ENCODE measurements at places on chromosomes 16 and 17. TPM values are rescaled to one million over a fixed set of nuclear protein-coding genes. Genes with fewer than 3 reads are reported as not detected.

The CACNG4 gene
- not detected for total RNA-seq

DNA sequence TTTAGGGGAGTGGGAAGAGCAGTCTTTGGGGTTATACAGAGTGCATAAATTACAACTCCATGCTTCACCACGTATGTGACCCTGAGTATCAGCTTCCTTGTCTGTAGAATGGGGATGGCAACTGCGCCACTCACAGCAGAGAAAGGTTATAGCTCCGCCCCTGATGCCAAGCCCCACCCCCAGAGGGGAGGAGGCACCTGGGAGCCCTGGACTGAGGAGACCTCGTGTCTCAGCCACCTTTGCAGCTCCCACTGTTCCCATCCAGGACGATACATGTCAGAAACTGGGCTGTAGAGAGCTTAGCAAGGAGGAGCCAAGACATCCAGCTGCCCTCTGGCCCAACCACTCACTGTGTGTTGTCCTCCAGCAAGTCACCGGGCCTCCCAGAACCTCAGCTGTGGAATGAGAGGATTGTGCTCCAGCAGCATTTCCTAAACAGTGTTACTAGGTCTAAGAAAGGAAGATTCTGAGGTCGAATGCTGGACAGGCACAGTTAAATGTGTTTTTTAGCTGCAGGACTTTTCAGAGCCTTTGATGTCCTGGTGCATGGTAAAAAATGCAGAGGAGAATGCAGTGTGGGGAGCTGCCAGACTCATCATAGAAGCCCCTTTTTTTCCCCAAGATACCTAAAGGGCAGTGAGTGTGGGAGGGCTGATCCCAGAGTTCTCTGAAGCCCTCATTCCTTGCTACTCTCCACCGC lies 49.4 kb downstream of the BEAN1 start:
- no peak overlapping the region for H3K27ac ChIP-seq
- DNase-seq, result peak; percentile 86
- H3K36me3 ChIP-seq, result no peaks in the 10 kb centered on the region
- no peak overlapping the region for H3K4me3 ChIP-seq

DNA sequence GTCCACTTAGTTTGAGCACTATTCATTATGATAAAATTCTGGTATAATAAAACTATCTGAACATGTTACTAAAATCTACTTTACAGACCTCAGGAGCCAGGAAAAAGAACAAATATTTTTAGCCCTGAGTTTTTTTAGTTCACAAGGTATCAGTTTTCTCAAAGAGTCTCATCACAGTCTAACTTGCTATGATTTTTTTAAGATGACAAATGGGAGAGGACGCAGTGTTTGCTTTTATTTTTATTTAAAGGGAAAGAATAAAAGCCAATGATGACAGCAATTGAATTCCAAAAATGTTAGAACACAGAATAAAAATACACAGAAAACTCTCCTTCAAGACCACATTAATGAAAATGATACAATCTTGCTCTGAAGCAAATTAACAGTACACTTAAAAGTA lies 7.4 kb downstream of the MED13 start:
- peaks cover 49% of the 10 kb centered on the region for H3K36me3 ChIP-seq
- peaks cover 19% of the 10 kb centered on the region for H3K4me1 ChIP-seq
- no peak overlapping the region for H3K4me3 ChIP-seq
- DNase-seq, result no peak
- no peak overlapping the region for H3K27ac ChIP-seq

DNA sequence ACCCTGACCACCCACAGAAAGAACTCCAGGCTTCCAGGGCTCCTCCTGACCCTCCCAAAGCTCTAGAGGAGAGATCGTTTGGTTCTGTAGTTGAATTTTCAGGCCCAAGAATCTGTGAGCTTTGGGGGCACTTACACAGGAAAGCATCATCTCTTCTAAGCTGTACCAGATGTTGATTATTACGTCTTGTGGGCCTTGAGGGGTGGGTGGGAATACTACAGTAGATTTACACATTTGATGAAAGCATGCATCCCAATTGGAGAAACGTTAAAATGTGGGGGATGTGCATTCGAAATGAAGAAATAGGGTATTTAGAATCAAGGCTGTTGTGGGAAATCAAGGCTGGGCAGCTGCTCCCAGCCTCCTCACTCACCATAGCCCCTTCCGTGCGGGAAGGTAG lies 61.9 kb downstream of the MGAT5B start:
- H3K4me3 ChIP-seq, result no peak overlapping the region
- H3K4me1 ChIP-seq, result no peaks in the 10 kb centered on the region
- H3K27ac ChIP-seq, result no peak overlapping the region
- no peaks in the 10 kb centered on the region for H3K27me3 ChIP-seq
- no peak for DNase-seq

- DNase-seq, result no peak
- peak overlapping the region; percentile 88 for H3K4me3 ChIP-seq
- peaks cover 16% of the 10 kb centered on the region for H3K36me3 ChIP-seq
- peaks cover 16% of the 10 kb centered on the region for H3K4me1 ChIP-seq
- H3K27me3 ChIP-seq, result no peaks in the 10 kb centered on the region
These were observed 623 bp upstream of the DDX52 start for GRCh38 chr17:37643869-37644268.

DNA sequence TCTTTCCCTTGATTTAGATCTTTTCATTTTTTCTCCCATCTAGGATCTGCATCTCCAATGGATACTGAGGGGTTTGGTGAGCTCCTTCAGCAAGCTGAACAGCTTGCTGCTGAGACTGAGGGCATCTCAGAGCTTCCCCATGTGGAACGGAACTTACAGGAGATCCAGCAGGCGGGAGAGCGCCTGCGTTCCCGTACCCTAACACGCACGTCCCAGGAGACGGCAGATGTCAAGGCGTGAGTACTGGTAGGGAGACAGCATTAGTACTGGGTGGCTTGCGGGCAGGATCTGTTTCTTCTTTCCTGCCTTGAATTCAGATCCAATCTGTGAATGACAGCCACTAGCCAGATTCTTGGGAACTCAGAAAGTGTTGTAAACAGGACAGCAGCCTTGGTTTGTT lies 18.3 kb downstream of the NUP93 start:
- peaks cover 52% of the 10 kb centered on the region for H3K36me3 ChIP-seq
- H3K27ac ChIP-seq, result no peak overlapping the region

The TUBG1 gene
- total RNA-seq, result 47.6 TPM

DNA sequence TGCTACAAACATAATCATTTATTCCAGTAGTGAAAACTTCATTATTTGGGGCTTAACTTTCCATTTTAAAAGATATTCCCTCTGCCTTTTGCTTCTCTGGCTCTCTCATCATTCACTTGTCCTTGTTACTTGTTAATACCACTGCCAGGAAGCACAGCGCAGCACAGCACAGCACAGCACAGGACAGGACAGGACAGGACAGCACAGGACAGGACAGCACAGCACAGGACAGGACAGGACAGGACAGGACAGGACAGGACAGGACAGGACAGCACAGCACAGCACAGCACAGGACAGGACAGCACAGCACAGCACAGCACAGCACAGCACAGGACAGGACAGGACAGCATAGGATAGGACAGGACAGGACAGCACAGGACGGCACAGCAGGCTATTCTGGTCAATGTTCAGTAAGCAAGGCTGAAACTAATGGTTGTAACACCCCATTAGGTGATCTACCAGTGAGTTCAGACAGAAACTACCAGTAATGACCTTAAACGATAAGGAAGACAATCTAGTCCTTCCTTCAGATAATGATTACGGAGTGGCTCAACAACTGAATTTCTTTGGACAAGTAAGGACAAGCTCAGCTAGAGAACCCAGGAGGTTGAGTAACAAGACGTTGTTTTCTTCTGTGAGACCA lies 31.9 kb downstream of the COG1 start:
- no peaks in the 10 kb centered on the region for H3K27me3 ChIP-seq
- H3K4me1 ChIP-seq, result peaks cover 27% of the 10 kb centered on the region
- no peak overlapping the region for H3K4me3 ChIP-seq
- DNase-seq, result no peak
- peaks cover 18% of the 10 kb centered on the region for H3K36me3 ChIP-seq
- no peak overlapping the region for H3K27ac ChIP-seq

GRCh38 chr16:68434624-68435210 lies 13.6 kb downstream of the SMPD3 start:
- H3K27ac ChIP-seq, result no peak overlapping the region
- H3K27me3 ChIP-seq, result peaks cover 9% of the 10 kb centered on the region
- peaks cover 6% of the 10 kb centered on the region for H3K36me3 ChIP-seq
- no peak for DNase-seq
- no peak overlapping the region for H3K4me3 ChIP-seq

- H3K4me1 ChIP-seq, result no peaks in the 10 kb centered on the region
- H3K4me3 ChIP-seq, result no peak overlapping the region
- no peak for DNase-seq
- no peaks in the 10 kb centered on the region for H3K36me3 ChIP-seq
These were observed 65.9 kb upstream of the HLF start for GRCh38 chr17:55198690-55199370.

GRCh38 chr16:57741660-57742191 lies 6.2 kb downstream of the KATNB1 start:
- H3K27ac ChIP-seq, result no peak overlapping the region
- DNase-seq, result no peak
- H3K4me1 ChIP-seq, result peaks cover 6% of the 10 kb centered on the region
- H3K4me3 ChIP-seq, result no peak overlapping the region
- no peaks in the 10 kb centered on the region for H3K27me3 ChIP-seq
- no peaks in the 10 kb centered on the region for H3K36me3 ChIP-seq

GRCh38 chr17:82384730-82385481 lies 13.3 kb downstream of the UTS2R start:
- no peak overlapping the region for H3K4me3 ChIP-seq
- no peaks in the 10 kb centered on the region for H3K4me1 ChIP-seq
- DNase-seq, result no peak
- no peaks in the 10 kb centered on the region for H3K27me3 ChIP-seq
- no peak overlapping the region for H3K27ac ChIP-seq
- H3K36me3 ChIP-seq, result no peaks in the 10 kb centered on the region

- no peaks in the 10 kb centered on the region for H3K27me3 ChIP-seq
- DNase-seq, result no peak
- peaks cover 19% of the 10 kb centered on the region for H3K4me1 ChIP-seq
These were observed 223.1 kb downstream of the SOX9 start for GRCh38 chr17:72343911-72344310.

DNA sequence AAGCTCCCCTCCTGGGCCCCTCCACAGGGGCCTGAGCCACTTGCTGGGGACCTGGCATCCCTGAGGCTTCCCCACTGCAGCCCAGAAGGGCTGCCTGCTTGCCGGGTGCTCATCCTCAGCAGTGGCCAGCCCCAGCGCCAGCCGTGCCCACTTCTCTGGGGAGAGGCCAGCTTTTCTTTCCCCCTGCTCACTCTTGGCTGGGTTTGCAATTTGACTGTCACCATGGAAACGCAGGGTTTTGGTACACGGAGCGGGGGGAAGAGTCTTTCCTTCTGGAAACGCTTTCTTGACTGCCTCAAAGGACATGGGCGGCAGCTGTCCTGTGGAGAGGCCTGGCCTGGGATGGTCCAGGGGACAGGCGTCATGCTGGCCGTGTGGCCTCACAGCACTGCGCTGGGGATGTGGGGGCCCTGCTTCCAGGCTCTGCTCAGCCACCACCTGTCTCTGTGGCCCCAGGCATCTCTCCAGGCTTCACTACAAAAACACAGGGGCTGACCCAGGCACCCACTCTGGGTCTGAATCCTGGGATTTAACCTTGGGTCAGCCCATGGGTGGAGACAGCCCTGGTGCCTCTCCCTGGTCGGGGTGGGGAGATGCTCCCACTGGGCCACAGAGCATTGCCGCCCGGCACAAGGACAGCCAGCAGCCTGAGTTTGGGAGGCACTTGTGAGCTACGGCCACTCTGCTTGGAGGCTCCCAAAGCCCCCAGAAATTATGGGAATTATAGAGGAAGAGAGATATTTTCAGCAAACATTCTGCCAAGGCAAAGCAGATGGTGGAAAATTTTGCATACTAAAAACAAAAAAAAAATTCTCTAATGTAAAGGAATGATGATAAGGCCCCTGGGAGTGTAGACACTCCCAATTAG lies 45.9 kb upstream of the DOC2B start:
- H3K4me1 ChIP-seq, result peaks cover 13% of the 10 kb centered on the region
- no peak overlapping the region for H3K4me3 ChIP-seq
- DNase-seq, result no peak
- H3K36me3 ChIP-seq, result no peaks in the 10 kb centered on the region
- H3K27me3 ChIP-seq, result no peaks in the 10 kb centered on the region

DNA sequence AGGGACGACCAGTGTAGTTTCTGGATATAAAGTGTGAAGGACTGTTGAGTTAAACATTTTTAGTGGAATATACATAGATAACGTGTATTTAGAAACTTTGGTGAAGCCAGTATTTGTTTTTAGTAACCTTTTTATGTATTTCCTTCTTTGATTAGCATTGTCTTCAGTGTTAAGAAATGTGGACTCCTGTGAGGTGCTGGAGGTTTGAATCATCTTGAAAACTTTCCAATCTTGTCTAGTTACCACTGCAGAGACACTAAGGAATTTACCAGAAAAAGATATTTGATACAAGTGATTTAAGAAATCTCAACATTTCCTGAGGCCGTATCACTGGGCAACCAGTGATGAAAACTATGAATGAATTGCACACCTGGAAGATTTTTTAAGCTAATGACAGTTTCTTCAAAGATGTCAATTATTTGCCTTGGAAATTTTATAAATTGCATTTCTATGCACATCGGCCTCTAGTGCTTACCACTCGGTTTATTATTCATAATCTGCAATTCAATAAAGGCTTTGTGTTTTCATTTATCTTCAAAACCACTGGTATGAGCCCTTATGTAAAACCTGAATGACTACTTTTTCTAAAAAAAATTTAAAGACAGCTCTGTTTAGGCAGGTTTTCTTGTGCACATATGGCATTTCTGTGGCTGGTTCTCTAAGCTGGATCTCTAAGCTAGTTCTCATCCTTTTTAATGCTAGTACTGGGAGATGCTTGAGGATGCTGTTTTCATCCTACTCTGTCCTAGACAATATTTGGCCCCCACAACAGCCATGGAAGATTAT lies 31.4 kb upstream of the ADCY7 start:
- no peak for DNase-seq
- H3K36me3 ChIP-seq, result no peaks in the 10 kb centered on the region
- H3K27ac ChIP-seq, result no peak overlapping the region
- H3K4me3 ChIP-seq, result no peak overlapping the region
- H3K27me3 ChIP-seq, result no peaks in the 10 kb centered on the region

The C17orf100 gene
- total RNA-seq, result not detected

- peaks cover 3% of the 10 kb centered on the region for H3K4me1 ChIP-seq
- H3K36me3 ChIP-seq, result no peaks in the 10 kb centered on the region
- no peak overlapping the region for H3K27ac ChIP-seq
- DNase-seq, result no peak
These were observed 24.9 kb upstream of the BEAN1 start for GRCh38 chr16:66402166-66402565.

DNA sequence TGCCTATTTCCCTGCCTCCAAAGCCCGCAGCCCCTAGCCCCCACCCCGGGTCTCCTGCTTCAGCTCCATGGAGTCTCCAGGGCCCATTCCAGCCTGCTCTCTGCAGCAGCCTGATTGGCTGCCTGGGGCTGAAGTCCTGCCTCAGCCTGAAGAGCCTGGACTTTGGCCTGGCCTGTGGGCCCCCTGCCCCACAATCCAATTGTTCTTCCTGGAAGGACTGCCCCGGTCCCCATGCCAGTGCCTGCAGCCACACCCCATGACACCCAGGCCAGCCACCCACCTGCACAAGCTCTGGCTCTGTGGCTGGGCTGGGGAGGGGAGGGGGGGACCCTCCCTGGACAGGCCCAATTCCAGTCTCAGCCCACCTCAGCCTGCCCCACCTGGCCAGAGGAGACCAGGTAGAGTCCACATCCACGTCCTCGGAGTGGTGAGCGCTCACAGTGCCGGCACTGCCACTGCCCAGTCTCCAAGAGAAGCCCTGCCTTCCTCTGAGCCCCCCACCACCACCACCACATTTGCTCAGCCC lies 12.3 kb downstream of the ENPP7 start:
- no peaks in the 10 kb centered on the region for H3K36me3 ChIP-seq
- no peak overlapping the region for H3K27ac ChIP-seq
- DNase-seq, result no peak
- peaks cover 3% of the 10 kb centered on the region for H3K4me1 ChIP-seq
- no peak overlapping the region for H3K4me3 ChIP-seq

All from Karpas-422 (cell line).